RPMI8226 (cell line): ENCODE measurements at places on chromosomes 2 and 18.
A peak's percentile ranks its signal among the peaks of the same experiment; 100 is the strongest.

- DNase-seq = no peak
Measured at GRCh38 chr18:9596226-9596625, 18.1 kb downstream of the PPP4R1 start.

- no peak for DNase-seq
Measured at GRCh38 chr2:113268621-113269360, 9.9 kb downstream of the PAX8 start.

DNA sequence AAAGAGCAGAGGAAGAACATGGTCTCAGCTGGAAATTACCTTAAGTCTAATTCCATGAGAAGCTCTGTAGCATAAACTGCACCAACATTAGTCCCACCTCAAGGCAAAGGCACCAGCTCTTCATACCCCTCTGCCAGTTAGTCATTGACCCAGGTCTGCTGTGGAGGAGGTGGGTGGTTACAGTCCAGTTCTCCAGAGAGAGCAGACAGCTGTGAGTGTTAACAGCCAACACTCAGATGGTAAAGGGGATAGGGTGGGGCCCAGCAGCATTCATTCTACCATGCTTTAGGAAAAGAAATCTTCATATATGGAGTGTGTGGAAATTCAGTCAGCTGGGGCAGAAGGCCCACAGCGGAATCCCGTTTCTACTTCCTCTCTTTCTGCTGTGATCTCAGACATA, 159.7 kb upstream of the FBXO11 start:
- DNase-seq = no peak

- DNase-seq = no peak
Measured at GRCh38 chr2:121142452-121142851, 142.6 kb downstream of the TFCP2L1 start.

- DNase-seq = no peak
Measured at GRCh38 chr2:216903470-216903869, 43.6 kb upstream of the TNP1 start.

GRCh38 chr2:132400169-132400900, 16.3 kb upstream of the GPR39 start:
- DNase-seq = no peak

- DNase-seq = no peak
Measured at GRCh38 chr18:37170984-37171383, 342.1 kb downstream of the KIAA1328 start.

DNA sequence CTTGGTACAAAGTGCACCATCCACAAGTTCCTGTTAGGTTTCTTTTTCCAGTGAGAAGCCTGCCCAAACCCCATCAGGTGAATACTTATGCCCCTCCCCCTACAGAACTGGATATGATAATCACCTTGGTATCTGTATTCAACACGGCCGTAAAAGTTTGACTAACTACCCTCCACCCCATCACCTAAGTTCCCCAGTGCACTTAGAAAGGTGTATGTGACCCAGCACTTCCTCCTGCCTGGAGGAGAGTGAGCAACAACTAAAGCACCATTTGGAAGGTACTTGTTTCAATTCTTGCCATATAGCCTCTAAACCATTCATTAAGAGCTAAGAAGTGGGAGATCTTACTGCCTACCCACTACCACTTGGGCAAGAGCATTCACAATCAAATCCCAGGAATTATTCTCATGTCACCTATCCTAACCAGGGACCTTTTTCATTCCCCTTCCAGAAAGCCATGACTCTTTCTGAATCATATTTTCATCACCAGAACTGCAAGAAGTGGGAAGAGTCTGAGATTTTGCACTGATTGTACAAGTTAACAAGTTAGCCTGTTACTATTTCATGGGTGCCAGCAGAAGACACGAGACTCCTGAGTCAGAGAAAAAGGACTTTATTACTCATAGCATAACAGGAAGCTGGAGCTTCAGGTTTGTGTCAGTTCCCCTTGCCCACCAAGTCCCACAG, 53.5 kb upstream of the NDUFV2 start:
- DNase-seq = no peak

DNA sequence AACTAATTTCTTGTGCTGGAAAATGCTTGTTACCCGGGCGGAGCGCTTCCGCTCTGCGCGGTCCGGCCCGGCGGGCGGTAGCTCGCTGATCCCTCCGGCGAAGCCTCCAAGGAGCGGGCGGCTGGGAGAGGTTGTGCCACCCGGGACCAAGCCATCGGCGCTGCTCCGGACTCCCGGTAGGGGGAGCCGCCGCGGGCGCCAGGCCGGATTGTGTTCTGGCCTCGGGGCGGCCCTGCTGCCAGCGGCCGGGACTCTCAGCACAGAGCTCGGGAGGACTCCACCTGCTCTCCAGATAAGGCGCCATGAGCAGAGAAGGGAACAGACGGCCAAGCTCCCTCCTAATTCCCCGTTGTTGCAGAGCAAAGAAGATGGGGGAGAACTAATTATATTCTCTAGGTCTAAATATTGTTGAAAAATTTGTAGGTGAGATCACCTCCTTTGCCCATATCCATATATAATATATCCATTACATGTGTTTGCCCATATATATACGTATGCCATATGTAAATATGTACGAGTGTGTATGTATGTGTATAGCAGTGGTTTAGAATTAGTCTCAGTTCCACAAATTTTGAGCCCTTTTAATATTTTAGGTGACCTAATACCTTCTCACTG, 13.8 kb upstream of the SATB2 start:
- DNase-seq = peak; percentile 57

GRCh38 chr18:68733707-68734106, 18.8 kb upstream of the TMX3 start:
- no peak for DNase-seq

DNA sequence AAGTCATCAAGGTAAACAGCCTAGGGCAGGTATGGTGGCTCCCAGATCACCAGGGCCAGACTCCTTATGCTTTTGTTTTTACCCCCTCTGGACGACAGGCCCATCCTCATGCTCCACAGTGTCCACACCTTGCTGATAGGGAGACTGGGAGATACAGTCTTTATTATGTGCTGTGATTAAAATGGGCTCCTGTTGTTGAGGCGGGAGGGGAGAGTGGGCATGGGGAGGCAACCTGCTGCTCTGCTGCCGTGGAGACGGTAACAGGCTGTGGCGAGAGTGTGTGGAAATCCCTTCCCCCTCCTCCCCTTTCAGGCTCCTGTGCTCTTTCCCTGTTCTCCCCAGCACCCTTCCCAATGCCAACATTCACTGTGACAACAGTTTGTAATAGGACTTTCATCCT, 38.2 kb upstream of the PNO1 start:
- no peak for DNase-seq

GRCh38 chr2:180004731-180005130, 2.4 kb downstream of the CWC22 start:
- no peak for DNase-seq

DNA sequence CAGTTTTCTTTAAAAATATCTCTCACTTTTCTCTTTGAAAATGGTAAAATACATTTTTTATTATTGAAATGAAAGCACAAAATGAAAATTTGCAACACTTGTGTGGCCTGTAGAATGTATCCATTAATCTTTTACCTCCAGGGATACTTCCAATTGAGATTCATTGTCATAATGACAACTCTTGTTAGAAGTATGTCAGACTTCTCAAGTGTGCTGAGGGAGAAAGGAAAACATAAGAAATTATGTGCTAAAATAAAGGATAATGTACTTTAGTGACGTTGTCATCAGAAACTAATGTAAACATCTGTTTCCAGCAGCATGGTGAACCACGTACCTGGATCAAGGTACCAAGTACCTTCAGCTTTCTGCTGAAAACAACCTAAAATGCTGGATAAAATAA, 195.8 kb upstream of the STON1 start:
- DNase-seq = no peak

- no peak for DNase-seq
Measured at GRCh38 chr2:115077626-115078025, 635.2 kb downstream of the DPP10 start.

- DNase-seq = peak; percentile 85
Measured at GRCh38 chr2:70767699-70768589, at the start of gene ADD2. TSS of gene ADD2 (minus strand) at chr2:70768200. CDS start at chr2:70706408, 61,792 bp downstream.

DNA sequence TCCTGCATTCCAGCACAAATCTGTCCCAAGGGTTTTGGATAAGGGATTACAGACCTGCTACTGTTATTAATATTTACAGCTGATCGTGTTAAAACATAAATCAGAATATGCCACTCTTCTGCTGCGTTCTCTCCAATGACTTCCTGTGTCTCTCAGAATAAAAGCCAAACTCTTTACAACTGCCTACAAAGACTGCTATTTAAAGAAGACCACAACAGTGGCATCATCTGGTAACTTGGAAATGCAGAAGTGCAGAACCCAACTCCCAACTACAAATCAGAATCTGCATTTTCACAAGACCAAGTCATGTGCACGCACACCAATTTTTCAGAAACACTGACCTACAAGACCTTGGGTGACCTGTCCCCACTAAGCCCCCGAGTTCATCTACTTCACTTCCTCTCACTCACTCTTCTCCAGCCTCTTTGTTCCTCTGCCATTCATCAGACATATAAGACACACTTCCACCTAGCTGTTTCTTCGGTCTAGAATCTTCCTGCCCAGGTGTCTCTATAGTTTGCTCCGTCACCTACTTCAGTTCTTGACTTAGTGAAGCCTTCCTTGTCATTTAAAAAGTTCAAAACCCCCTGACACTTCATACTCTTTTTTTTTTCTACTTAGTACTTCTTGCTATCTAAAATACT, 36.0 kb downstream of the CHN1 start:
- DNase-seq = no peak

- no peak for DNase-seq
Measured at GRCh38 chr2:206080927-206081326, 5.0 kb downstream of the INO80D start.

DNA sequence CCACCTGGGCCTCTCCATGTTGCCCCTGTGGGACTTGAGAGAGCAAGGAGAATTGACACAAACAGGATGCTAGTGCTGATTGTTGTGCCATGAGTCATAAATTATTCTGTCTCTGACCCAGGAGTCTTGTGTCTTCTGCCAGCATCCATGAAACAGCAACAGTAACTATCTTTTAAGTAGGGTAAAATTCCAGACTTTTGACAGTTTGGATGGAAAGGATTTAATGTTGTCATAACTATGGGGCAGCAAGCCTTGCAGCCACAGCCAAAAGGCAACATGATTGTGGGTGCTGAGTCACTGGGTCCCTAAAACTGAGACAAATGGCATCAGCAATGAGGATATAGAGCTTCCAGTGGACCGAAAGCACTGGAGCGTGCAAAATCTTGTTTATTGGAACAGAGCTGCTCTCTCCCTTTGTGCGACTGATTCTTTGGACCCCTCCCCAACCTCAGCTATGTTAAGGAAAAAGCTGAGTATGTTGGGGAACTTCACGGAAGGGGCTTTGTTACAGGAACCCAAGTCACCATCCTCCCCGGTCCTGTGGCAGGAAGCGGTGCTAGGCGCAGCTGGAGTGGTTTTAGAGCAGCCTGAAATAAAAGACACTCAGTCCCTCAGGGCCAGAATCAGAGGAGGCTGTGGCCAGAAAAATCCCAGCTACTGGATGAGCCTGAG, 9.6 kb upstream of the ITPRIPL1 start:
- DNase-seq = no peak

DNA sequence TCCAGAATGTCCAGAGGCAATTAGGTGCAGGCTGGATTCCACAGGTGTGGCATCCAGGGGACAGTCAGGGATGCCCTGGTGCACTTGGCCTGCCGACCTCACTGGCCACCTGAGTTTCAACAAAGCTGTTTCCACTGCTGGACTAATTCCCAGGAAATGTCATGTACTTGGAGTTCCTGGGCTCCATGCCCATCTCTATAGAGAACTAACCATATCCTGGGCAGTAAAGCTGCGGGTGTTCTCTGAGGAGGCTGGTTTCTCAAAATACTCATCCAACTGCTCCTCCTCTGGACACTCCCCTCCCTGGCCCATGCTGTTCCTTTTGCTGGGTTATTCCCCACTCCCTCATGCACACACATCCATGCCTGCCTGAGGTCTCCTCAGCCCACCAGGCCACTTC, 161.9 kb upstream of the SKOR2 start:
- no peak for DNase-seq

GRCh38 chr18:52216109-52216508, 123.9 kb upstream of the DCC start:
- DNase-seq = no peak

- DNase-seq = no peak
Measured at GRCh38 chr2:68907920-68908253, 36.7 kb upstream of the BMP10 start.

DNA sequence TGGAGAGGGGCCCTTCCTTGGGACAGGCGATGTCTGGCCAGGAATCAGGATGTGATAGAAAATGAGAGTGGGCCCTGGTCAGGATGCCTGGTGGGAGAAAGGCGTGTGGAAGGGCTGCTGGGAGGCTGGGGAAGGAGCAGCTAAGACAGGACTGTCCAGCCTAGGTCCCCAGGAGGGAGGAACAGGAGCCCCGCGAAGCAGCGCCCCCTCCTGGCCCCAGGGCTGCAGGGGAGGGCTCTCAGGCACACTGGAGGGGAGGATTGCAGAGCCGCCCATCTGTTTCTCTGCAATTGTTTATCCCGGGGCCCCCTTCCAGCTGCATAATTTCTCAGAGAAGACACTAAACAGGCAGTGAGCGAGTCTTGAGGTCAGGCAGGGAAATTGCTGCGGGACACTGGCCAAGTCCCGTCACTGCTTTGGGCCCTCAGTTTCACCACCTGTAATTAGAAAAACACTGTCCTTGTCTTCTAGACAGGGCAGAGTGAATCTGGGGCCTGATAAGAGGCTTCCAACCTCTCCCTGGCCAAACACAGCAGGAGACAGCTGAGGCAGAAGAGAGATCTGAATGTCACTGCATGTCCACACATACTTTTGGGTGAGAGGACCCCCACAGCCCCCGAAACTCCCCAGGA, 3.9 kb upstream of the NPPC start:
- peak; percentile 48 for DNase-seq

GRCh38 chr2:204691911-204692510, 146.7 kb downstream of the PARD3B start:
- DNase-seq = peak; percentile 60

- peak; percentile 23 for DNase-seq
Measured at GRCh38 chr18:10743766-10744165, 217.9 kb downstream of the NAPG start.

- DNase-seq = no peak
Measured at GRCh38 chr2:194086129-194086528, 1570.9 kb upstream of the SLC39A10 start.

GRCh38 chr2:108910011-108910431, 79.0 kb downstream of the EDAR start:
- no peak for DNase-seq

GRCh38 chr2:184938221-184938985, 340.1 kb downstream of the ZNF804A start:
- no peak for DNase-seq

GRCh38 chr2:38739524-38739923, 11.6 kb downstream of the SRSF7 start:
- no peak for DNase-seq

GRCh38 chr2:25590921-25591505, 82.4 kb downstream of the DTNB start:
- no peak for DNase-seq

DNA sequence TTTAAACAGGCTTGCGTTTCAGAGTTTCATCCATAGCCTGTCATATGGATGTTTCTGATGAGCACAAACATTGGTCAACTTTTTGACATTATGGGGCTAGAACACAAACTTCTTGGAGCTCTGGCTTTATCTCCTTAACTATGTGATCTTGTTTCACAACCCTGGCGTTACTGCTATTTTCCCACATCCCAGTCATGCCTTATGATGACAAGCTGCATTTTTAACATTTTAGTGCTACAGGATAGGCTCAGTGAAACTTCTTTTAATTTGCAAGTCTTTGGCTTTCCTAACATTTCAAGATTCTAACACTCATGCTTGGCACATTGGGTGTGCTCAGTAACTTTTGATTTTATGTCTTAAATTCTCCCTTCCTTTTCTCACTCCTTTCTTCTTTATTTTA, 21.0 kb upstream of the PDE1A start:
- no peak for DNase-seq
